Neural progenitor cell (in vitro differentiated cells): ENCODE measurements at places on chromosomes 16 and 17.

DNA sequence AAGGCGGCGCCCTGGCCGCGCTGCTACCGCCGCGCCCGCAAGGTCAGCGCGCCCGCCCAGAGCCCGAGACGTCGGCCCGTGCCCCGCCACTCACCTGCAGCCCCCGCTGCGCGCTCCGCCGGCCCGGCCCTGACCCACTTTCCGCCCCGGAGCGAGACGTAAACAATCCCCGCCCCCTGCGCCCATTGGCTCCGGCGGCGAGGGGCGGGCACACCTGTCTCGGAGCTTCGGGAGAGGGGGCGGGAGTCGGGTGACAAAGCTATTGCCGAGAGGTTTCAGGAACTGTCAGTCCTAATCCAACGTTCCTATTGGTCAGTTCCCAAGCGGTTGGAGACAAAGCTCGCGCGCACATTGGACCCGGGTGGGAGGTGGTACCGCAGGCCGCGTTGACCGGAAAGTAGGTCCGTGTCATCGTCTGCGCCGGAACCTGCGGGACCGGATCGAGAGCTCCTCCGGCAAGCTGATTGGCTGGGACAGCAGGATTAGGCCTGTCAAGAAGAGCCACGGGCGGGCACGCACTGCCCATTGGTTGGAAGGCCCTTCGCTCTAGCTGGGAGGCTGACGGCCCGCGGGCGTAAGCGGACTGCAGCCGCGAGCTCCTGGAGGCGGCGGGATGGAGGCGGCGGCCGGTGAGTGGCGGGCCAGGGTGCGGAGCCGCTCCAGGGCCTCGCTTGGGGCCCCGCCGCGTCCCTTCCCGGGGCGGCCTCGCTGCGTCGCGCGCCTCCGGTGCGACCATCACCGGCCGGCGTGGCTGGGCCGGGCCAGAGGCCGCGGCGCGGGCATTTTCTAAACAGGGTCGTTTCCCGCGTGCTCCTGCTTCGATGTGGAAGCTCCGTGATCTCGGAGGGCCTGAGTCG is at the start of the genes NUBP2 and SPSB3:
NUBP2 (plus strand) TSS at position 553 of the 857 bp plus-strand sequence; CDS start at position 614, 61 bp downstream.
SPSB3 (minus strand) TSS at position 164 of the 857 bp plus-strand sequence. CDS start 1,088 bp downstream, outside the sequence.
- peak; percentile 100 for DNase-seq

GRCh38 chr17:13917634-13918033 is 151.7 kb upstream of the COX10 start:
- no peak for DNase-seq

GRCh38 chr16:23401139-23401538 is 51.9 kb downstream of the COG7 start:
- no peak for DNase-seq

DNA sequence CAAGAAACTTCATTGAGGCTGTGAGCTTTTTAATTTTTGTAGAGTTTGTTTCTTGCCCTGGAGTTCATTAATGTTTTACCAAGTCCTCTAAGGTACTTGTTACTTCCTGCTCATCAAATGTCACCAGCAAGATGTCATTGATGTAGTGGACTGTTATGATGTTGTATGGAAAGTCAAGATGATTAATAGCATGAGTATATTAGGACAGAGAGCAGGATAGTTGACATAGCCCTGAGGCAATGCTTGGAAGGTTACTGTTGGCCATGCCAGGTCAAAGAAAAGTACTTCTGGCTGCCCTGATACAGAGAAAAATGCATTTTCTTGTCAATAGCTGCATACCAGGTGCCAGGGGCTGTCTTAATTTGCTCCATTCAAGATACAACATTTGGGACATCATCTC is 6.7 kb downstream of the KRTAP1-5 start:
- DNase-seq, result no peak

DNA sequence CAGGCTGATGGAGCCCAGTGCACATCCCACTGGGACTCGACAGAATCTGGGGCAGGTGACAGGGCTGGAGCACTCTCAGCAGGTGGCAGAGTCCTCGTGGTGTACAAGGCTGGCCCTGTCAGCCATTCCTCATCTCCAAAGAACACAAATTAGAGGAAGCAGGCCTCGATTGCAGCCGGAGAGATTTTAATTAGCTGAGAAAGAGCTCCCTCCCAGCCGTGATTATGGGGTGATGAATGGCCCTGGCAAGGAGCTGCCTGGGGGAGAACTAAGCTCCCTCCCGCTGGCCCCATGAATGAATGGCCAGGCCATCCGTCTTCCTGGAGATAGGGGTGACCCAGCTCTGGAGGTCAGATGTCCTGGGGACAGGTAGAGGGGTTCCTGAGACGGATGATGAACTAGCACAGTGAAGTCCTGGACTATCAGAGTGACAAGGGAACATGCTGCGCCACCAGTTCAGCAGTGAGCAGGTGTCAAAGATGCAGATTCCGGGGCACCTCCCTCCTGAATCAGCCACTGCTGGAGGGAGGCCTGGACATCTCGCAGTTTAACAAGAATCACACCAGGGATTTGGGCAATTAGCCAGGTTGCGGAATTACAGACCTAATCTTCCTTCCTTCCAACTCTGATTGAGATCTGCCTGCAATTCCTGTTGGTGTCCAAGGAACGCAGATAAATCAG is 35.5 kb downstream of the PIMREG start:
- peak; percentile 52 for DNase-seq

GRCh38 chr17:31580316-31580705 is 188.8 kb downstream of the RAB11FIP4 start:
- no peak for DNase-seq

GRCh38 chr17:32453370-32453769 is 9.1 kb downstream of the PSMD11 start:
- DNase-seq, result no peak

- DNase-seq, result peak; percentile 53
Measured at GRCh38 chr17:45836047-45837044, 8.3 kb upstream of the SPPL2C start.

DNA sequence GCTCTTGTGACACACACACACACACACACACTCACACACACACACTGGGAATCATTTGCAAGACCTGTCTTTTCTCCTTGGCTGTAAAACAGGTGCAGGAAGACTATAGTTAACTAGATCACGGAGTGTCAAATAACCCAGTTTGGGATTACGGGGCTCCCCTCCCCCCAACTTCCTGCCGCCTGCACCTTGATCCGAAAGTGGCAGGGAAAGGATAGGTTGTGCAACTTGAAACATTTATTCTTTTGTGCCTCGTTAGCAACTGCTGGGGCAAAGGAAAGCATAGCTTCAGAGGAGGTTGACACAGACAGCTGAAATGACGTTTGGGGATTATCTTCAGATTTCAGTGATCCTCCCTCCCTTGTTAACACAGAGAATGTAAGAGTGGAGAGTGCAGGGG is 149.5 kb downstream of the NTN1 start:
- DNase-seq, result no peak

GRCh38 chr17:49407981-49408501 is 6.6 kb downstream of the PHB1 start:
- DNase-seq, result peak; percentile 87

- no peak for DNase-seq
Measured at GRCh38 chr17:2138318-2138717, 83.4 kb downstream of the HIC1 start.

DNA sequence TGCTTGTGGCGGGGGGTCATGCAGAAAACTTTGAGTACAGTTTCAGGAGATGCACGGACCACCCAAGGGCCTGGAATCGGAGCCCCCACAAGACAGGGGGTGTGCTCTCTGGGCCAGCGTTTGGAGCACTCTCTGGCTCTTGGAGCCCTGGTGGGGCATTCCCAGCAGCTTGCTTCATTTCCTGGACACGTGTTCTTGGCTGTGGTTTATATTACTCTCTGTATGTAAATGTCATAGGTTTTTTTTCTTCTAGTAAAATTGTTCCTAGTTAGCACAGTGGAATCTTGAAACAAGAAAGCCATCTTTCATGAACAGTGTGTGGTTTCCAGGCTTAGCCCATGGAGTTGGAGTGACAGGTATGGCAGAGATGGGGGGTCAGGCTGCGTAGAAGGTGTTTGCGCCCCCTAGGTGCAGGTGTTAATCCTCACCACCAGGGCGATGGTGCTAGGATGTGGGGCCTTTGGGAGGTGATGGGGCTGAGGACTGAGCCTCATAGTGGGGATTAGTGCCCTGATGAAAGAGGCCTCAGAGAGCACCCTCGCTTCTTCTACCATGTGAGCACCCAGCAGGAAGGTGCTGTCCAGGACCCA is 79.8 kb downstream of the JPH3 start:
- DNase-seq, result peak; percentile 33

DNA sequence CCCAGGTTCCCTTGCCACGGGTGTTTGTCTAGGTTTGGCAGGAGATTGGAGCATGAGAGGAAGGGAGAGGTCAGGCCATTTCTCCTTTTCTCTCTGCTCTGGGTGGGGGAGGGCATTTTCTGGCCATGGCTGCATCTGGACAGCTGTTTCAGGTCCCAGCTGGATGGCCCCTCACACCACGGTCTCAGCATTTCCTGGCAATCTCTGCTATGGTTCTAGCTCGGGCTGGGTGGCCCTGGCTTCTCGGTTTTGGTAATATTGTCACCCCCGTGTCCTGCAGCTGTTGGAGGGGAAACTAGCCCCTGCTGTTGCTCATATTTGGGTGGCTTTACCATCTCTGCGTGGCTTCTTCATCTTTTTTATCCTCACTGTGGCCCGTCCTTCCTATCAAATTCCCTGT is 11.5 kb upstream of the NLRP1 start:
- no peak for DNase-seq

DNA sequence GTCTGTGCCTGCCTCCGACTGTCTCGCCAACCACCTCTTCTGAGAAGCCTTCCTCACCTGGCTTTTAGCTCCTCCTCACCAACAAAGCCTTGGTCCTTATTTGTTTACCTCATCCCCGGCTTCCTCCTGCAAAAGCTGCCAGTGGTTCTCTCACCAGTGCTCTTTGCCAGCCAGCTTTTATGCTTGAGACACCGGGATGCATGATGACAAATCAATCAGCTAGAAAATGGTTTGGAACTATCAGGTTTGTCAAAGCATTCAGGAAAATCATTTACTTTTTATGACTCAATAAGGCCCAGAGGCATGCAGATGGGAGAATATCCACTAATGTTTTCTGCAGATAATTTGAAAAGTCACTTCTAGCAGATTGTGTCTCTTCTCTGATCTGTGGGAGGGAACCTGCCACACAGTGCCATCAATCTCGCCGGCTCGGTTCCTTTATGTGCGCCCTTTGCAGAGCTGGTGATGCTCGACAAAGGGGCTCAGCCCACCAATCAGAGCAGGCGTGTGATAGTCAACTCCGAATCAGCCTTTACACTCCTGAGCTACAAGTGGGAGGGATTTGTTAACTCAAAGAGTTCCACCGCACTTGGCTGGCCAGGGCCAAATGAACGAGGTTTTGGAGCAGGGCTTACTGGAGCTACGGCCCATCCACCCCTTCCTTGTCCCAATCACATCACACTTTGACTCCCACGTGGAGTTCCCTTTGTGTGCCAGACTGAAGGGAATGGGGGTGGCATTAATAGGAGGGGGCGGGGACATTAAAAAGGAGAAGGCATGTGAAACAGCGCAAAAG is 85.8 kb downstream of the MRC2 start:
- DNase-seq, result peak; percentile 58

DNA sequence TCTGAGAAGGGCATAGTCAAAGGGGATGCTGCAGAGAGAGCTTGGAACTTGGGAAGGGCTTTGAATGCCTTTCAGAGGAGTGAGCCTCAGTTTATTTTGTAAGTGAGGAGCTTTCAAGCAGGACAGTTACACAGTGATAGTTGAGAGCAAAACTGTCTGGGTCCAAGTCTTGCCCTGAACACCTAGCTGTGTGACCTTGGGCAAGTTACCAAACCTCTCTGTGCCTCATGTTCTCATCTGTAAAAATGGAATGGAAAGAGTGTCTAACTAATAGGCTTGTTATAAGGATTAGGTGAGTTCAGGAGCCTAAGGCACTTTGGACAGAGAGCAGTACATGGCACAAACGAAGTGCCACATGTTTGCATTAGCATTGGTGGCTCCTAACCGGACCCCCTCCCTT is 27.0 kb upstream of the TAC4 start:
- no peak for DNase-seq

DNA sequence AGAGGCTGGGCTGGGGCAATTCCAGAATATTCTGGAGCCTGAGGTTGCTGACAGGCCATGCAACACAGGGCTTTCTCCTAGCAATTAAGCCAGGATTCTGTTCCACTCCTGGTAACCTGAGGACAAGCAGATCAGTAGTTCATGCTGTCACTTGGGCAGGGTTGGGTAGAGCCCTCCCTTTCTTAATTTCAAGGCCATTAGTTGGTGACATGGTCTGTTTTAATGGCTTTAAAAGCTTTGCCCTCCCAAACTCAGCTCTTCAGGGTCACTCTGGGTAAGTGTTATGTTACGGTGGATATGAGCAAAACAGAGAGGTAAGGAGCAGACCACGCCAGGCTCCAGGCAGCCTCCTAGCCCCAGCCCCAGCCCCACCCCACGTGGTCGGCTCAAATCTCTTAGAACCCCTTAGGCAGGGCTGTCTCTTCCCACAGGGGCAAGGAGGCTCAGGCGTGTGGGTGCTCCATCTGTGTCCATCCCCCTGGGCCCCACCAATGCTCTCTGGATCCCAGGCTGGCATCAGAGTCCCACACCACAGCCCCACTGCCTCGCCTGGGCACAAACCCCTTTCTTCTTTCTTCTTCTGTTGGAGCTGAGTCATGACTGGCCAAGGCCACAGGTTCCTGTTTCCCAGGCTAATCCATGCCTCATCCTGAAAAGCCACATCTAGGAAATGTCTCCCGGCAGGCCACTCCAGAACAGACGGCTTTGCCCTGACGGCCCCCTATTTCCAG is 27.5 kb downstream of the CEP295NL start:
- no peak for DNase-seq

- DNase-seq, result peak; percentile 78
Measured at GRCh38 chr16:69187446-69188235, 677 bp downstream of the SNTB2 start.

- no peak for DNase-seq
Measured at GRCh38 chr17:8138374-8138671, 13.9 kb downstream of the PER1 start.

DNA sequence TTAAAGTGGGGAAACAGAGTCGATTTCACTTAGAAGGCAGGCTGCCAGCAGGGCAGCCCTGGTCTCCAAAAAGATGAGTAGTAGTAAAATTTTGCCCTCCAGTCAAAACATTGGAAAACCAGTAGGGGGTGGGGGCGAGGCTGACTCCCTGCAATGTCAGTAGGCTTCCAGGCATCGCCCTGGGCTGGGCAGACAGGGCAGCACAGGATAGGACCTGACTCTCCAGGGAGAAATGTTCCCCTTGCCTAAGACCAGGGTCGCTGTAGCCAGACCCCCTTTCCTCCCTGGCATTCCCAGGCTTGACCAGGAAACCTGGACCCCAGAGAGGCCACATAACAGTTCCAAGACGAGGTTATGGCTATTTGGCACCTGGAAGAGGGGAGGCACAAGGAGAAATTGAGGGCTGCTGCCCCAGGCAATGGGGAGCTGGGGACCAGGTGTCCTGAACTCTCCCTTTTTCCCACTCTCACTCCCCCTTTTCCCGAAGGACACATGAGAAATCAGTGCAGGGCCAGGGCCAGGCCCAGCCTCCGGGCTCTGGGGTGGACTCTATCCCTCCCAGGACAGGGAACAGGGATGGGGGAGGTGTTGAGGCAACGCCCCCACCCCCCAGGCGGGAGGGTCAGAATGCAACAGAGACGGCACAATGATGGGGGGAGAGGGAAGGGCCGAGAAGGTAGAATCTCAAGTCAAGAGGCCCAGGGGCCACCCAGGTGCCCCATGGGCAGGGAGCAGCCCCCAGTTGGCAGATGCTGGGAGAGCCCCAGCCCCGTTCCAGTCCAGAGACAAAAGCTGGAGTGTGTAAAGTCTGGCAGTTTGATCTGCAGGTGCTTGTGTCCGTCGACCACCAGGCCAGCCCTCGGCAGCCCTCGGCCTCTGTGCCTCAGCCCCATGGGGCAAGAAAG is 4.5 kb upstream of the SAMD14 start:
- no peak for DNase-seq
